ENCODE measurements at places on chromosomes 16 and 17.

- no peak for DNase-seq
Measured at GRCh38 chr16:1297018-1297696, 12.3 kb upstream of the UBE2I start.

- no peak for DNase-seq
Measured at GRCh38 chr16:15811481-15812400, 45.1 kb downstream of the MYH11 start.

DNA sequence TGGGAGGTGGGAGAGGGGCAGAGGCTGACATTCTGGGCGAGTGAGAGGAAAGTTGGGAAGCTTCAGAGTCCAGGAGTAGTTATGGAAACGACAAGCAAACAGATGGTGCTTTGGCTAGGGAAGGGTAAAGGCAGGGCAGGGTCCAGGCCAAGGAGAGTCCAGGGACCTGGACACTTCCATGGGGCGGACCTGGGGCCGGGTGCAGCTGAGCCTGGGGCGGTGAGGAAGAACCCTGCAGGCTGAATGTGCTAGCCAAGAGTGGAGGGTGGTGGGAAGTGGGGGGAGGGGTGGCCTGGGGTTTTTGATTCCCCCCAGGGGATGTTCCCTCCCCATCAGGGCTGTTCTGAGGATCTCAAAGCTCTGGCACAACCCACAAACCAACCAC, 2.6 kb downstream of the PPP1R9B start:
- no peak for DNase-seq

DNA sequence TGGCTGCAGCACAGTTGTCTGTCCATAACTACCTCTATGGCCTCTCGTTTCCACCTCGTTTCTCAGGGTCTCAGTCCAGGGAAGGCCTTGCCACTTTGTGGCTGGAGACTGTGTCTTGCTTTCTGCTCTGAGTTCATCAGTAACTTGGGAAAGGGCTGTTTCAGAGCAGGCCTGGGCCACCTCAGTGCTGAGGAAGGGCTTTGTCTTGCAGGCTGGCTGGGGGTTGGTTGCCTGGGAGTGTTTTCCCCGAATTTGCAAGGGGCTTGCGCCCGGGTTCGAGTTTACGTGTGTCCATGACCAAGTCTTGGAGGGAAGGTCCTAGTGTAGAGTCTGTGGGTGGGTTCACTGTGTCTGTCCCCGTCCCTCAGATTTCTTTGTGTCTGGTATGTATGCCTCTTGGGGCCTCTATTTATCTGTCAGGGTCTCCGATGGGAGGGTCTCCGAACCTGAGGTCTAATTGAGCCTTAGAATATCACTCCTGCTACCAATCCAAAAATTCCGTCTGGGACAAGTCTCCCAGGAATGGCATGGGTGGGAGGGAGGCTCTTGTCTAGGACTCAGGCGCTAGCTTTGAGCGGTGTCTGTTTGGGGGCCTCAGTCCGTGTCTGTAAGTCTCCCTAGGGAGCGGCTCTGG, 594 bp upstream of the TGFB1I1 start:
- DNase-seq, result no peak

DNA sequence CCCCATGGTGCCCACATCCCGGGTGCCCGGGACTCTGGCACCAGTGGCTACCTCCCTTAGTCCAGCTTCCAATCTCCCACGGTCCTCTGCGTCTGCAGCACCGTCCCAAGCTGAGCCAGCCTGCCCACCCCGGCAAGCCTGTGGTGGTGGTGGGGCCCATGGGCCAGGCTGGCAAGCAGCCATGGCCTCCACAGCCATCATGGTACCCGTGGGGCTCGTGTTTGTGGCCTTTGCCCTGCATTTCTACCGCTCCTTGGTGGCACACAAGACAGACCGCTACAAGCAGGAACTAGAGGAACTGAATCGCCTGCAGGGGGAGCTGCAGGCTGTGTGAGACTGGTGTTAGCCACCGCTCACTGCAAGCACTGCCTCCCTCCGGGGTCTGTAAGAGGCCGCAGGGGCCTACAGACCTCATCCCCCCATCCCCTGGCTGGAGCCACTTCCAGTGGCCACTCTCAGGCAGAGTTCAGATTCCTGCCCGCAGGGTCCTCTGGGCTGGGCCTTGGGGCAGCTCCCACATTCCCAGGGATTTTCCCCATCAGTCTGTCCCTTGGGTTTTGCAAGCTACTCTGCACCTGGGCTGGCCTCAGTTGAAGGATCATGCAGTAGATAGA, 3.9 kb upstream of the SETD1A start:
- peak; percentile 35 for DNase-seq

DNA sequence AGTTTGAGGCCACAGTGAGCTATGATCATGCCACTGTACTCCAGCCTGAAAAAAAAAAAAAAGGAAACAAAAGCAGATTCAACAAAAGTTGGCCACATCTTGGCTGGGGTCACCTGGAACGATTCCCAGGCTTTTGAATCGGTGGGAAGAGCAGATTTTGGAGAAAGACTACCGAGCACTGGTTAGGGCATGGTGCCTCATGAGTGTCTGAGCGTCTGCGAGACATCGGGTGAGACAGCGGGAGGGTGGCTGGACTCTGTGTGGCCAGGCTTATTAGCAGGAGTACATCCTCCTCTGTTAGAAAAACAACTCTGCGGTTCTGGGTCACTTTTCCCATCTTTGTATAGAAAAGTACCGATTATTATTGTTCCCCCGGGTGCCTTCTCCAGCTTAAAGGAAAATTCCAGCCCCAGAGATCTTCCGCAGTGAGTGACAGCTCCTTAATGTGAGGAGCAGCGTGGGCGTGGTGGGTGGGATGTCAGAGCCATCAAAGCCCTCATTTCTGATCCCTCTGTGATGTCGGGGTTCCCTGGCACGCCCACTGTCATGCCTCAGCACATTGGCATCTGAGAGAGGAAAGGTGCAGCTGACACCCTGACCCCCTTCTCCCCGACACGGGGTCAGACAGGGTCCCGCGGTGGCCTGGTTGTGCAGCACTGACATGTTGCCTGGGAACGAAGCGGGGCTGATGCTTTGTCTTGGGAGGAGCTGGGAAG, 6.9 kb downstream of the RGS9 start:
- no peak for DNase-seq

GRCh38 chr17:10186771-10187410, 11.5 kb downstream of the GAS7 start:
- DNase-seq, result no peak

- DNase-seq, result no peak
Measured at GRCh38 chr16:47778106-47778801, 317.1 kb downstream of the PHKB start.

DNA sequence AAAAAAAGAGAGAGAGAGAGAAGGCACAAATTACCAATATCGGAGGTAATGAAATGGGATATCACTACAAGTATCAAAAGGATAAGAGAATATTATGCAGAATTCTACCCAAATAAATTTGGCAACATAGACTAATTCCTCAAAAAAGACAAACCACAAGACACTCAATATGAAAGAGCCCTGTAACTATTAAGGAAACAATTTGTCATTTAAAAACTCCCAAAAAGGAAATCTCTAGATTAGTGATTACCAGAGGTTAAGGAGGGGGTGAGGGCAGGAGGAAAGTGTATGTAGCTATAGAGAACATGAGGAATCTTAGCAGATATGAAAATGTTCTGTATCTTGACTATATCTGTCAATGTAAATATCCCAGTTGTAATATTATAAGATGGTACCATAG, 54.0 kb downstream of the CFDP1 start:
- no peak for DNase-seq

- no peak for DNase-seq
Measured at GRCh38 chr16:84953190-84953746, 58.1 kb downstream of the ZDHHC7 start.

DNA sequence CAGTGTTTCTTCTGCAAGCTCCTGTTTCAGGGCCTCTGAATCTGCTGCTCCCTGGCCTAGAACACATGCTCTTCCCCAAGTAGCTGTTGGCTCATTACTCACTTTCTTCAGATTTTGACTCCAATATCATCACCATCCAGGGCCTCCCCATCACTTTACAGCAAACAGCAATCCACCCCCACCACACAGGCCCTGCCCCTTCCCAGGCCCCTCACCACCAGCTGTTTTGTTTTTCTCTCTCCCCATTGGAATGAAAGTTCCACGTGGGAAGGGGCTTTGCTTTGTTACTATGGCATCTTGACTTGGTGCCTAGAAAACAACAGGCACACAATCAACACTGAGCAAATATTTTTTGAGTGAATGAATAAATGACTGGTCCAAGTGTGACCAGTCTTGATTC, 4.0 kb downstream of the TMEM170A start:
- no peak for DNase-seq

DNA sequence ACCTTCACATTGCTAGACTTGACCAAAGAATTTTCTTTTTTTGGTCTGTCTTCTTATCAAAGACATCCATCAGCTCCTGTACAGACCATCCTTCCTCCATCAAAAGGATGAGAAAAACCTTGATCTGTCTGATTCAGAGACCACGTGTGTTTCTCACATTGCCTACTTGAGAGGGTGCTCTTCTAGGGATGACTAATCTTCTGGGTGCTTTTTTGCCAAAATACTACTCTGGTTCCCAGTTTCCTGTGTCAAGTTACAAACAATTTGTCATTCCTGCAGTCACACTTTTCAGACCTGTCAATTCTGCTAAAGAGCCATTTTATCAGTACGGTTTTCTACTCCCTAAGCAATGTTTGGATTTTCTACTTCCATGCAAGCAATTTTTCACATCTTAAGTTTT, 492.2 kb downstream of the CDH11 start:
- no peak for DNase-seq

DNA sequence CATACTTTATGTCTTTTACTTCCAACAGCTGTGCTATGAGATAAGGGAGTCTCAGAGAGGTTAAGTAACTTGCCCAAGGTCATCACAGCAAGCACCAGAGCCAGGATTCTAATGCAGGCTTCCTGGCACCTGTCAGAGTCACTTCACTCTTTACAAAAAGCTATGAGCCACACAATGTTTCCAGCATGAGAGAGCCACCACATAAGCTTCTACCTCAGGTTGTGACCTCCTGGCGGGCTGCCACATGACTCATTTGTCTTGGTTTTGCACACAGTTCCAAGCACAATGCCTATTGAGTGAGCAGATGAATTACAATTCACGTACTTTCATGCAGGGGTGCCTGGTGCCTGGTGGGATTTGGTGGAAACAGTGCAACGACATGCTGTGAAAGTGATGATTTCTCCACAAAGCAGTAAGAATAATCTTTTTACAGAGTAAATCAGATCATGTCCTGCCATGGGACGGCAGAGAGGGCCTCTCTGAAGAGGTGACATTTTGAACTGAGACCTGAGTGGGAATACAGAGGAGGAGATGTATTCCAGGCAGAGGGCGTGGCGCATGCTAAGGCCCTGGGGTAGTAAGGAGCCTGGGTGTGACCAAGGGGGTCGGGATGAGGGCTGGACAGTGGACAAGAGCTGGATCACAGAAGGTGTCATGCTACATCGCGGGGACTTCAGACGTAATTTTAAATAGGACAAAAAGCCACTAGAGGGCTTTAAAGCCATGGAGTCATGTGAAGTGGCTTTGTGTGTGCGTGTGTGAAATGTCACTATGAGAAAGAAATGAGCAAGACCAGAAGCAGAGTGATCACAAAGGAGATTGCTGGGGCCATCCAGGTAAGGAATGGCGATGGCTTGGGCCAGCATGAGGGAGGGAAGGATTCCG, 53.4 kb downstream of the CACNG3 start:
- no peak for DNase-seq

DNA sequence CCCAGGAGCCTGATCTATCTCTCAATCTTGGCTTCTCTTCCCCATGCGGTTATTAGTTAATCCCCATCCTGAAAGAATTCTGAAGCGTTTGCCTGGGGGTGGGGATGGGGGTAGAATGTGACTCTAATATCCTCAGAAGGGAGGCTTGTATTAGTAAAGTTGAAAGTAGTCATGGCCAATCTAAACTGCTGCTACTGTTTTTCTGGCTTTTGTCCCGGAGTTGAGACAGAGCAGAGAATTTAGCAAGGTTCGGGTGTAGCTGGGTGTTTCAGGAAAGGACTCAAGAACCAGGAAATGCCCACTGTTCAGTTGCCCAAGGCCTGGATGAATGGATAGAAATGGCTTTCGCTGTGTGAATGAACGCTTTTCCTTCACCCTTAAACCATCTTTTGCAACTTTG, 17.6 kb upstream of the ITGAM start:
- no peak for DNase-seq

- no peak for DNase-seq
Measured at GRCh38 chr16:15873301-15873700, 15.1 kb downstream of the CEP20 start.

DNA sequence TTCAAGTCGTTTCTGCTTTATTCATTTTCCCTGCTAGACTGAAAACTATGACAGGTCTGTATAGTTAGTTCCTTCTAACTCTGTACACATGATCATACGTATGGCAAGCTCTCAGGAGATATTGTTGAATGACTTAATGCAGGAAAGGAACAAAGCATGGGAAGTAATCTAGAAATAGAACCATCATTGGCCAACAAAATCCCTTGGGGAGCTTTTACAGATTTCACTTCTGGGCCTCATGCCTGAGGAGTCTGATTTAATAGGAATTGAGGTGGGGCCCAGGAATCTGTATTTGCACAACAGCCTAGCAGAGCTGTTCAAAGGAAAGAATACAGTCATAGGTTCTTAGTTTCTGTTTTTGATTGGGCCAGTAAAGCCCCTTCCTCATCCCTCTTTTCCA, 229.2 kb downstream of the MAP2K6 start:
- no peak for DNase-seq

GRCh38 chr17:1053661-1054360, 56.9 kb downstream of the TIMM22 start:
- no peak for DNase-seq

- DNase-seq, result no peak
Measured at GRCh38 chr17:55816532-55817396, 65.9 kb downstream of the PCTP start.

- no peak for DNase-seq
Measured at GRCh38 chr17:71316176-71316897, 804.5 kb upstream of the SOX9 start.

- no peak for DNase-seq
Measured at GRCh38 chr16:61547626-61548025, 488.6 kb downstream of the CDH8 start.

GRCh38 chr16:23354246-23354645, 52.1 kb downstream of the SCNN1B start:
- DNase-seq, result no peak

Measured in stimulated activated CD8-positive, alpha-beta memory T cell treated with anti-CD3 and anti-CD28 coated beads, Interleukin-7, amount 100 ng/mL, for 24 hours (primary cell).